ENCODE measurements at places on chromosomes 5 and 9.
A peak's percentile ranks its signal among the peaks of the same experiment; 100 is the strongest.

- DNase-seq, result no peak
These were observed 86.9 kb upstream of the TTC23L start for GRCh38 chr5:34751807-34752736.

GRCh38 chr5:136086783-136087566 is 45.7 kb upstream of the SMAD5 start:
- no peak for DNase-seq

DNA sequence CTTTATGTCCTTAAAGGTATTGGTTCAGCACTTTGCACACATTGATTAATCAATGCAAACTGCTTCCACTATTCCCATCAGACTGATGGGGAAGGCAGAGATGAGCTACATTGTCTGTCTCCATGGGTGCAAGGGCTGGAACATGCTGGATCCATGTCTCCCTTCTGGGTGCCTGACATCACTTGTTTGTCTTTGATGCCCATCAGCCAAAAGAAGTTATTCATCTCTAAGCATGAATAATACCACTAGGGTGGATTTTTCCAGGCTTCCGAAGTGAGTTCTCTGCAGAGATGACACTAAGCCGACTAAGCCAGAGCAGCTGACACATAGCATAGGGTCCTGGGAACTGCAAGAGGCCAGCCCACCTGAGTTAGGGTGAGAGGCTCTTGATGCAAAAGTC is 8.7 kb downstream of the FGF1 start:
- peak; percentile 55 for DNase-seq

- no peak for DNase-seq
These were observed 162.9 kb upstream of the DAB2 start for GRCh38 chr5:39587675-39588074.

GRCh38 chr5:131758520-131758900 is 38.3 kb downstream of the FNIP1 start:
- DNase-seq, result no peak

DNA sequence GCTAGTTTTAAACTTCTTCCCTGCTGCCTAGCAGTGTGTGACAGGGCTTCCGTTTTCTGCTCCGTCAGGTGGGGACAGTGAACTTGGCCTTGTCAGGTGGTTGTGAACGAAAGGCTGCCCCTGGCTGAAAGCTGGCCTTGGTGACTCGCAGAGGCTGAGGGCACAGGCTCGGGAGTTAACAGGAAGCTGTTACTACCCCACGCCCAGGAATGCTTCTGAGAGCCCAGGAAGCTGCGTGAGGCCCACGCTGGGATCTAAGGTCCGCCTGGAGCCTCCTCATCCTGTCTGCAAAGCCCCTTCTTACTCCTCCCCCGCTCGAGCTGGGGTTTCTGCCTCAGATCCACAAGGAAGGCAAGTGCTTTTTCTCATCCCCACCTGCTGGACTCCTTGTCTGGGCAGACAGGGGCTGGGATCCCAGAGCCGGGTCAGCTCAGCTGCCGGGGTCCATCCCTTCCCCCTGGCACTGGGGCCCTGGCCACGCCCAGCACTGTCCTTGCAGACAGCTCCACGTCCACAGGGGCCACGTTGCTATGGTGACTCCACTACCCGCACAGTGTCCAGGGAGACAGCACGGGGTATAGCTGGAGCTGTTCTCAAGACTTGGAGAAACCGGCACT is 124.7 kb upstream of the TBC1D2 start:
- no peak for DNase-seq

GRCh38 chr5:157571357-157571827 is 4.2 kb downstream of the ADAM19 start:
- no peak for DNase-seq

- DNase-seq, result no peak
These were observed 462.9 kb downstream of the CDK5RAP2 start for GRCh38 chr9:120117081-120117480.

DNA sequence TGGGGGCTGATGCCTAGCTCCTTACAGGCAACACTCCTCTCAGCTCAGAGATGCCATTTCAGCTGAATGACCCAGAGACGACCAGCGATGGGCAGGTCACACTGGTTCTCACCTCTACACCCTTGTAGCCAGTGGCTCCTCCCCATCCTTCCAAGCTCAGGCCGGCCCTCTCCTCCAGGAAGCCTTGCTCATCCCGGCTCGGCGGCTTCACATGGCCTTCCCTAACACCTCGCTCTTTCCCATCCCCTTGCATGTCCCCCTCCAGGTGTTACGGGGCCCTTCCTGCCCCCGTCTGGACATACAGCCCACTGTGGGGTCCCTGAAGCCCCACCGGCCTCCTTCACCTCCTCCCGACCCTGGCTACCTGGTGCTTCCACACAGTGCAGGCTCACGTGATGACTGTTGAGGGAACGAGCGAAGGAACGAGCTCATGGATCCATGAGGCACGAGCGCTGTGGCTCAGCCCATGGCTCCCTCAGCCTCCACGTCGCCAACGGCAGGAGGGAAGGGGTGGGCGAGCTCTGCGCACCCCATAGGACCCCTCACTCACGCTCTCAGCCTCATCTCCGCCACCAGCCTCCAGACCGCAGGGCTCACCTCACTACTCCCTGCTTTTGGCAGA is 45.7 kb downstream of the SARDH start:
- DNase-seq, result no peak

- no peak for DNase-seq
These were observed 4.1 kb upstream of the C1QTNF3 start for GRCh38 chr5:34047143-34047542.

GRCh38 chr5:37991301-37992299 is 151.8 kb upstream of the GDNF start:
- DNase-seq, result no peak

- no peak for DNase-seq
These were observed 7.2 kb upstream of the DDX41 start for GRCh38 chr5:177523711-177524538.

DNA sequence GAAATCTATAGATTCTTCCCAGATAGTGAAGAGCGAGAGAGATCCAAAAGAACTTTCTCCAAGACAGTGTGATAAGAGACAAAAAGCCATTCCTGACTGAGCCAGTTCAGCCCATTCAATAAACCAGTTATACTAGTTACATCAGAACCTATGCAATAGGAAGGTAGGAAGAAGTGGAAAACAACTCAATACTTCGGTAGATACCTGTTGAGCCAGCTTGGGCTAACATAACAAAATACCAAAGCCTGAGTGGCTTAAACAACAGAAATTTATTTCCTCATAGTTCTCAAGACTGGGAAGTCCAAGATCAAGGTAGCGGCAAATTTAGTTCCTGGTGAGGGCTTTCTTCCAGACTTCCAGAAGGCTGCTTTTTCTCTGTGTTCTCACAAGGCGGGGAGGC is 214.5 kb upstream of the GRAMD2B start:
- peak; percentile 5 for DNase-seq

- no peak for DNase-seq
These were observed 184.7 kb downstream of the MEF2C start for GRCh38 chr5:88698290-88698689.

GRCh38 chr9:117375956-117376355 is 38.9 kb downstream of the ASTN2 start:
- DNase-seq, result no peak

DNA sequence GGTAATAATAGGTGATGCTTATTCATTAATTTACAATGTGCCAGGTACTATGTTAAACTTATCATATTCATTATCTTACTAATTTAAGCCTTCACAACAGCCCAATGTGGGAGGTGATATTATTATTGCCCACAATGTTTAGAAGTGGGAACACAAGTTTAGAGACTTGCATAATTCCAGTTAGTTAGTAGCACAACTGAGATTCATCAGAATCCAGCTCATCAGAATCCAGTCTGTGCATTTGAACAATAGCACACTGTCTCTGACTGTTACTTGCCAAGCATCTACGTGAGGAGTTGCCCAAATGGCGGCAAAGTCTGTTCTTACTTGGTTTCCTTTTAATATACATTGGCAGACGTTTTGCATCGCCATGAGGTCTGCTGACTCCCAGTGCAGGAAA is 110.9 kb upstream of the BASP1 start:
- DNase-seq, result no peak

DNA sequence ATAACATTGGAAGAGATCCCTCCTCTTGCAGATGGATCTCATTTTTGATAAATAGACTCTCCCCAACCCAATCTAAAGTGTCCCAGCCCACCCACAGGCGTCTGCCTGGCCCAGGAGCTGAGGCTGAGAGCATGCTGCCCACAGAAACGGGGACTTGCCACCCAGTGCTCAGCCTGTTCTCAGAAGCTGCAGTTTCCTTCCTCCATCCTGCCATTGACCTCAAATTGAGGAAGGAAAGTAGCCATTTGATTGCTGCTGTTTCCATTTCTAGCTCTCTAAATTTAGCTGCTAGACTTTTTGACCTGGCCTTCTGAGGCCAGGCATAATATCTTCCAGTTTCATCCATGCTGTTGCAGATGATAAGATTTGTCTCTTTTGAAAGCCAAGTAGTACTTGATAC is 31.1 kb upstream of the FRMD3 start:
- DNase-seq, result no peak

DNA sequence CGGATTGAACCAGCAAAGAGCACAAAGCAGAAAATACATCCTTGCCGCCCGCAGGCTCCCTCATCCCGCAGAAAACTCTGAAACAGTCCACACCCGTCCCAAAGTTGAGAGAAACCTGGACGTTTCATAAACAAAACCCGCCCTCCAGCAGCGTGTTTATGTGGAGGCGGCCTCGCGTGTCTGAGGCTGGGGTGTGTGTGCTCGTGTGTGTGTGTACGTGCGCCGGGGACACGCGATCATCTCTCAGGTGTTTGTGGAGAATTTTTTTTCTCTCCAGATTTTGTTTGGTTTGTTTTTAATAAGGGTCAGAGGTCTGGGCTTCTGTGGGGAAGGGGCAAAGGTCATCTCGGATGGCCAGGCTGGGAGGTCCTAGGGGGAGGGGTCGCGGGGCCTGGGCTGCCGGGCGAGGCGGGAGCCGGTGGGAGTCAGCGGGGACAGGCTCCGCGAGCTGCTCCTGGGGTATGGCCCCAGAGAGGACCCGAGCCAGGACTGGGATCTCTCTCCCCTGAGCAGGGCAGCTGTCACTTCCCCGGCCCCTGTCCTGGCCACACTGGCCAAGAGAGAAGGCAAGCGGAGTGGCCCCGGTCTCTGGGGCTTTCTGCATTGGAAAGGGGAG is 206.4 kb downstream of the C9orf50 start:
- no peak for DNase-seq

DNA sequence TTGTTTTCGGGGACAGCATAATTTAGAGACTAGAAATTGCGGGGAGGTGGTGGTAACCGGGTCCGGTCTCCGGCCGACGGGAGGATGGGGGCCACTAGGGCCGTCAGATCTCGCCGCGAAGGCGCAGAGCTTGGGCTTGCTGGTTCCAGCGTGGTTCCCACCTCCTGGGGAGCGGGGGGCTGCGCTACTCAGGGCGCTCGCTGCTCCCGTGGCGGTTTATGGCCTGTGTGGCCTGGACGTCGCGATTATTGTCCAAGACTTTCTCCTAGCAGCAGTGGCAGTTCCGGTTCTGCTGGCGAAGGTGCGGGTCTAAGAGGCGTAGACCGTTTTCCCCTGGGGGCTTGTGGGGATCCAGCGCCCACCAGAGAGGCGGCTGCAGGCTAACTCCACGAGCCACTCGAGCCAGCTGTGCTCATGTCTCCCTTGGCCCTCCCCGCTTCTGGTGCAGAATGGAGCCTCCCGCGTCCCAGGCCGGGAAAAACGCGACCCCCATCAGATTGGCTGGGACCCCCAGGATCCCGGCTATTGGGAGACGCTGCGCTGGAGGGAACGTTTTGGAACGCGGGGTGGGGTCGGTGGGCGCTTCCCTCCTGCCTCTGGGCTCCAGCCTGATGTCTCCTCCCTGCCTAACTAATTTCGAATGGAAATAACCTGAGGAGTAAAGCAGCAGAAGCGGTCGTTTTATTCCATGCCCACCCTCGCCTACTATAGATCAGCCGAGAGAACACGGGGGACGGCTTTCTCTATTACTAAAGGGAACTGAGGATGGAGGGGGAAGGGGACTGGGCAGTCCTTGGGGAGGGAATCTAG is 87.1 kb downstream of the ENTREP1 start:
- DNase-seq, result no peak

Measured in foreskin keratinocyte (primary cell).